Left renal cortex interstitium (tissue), 4 donors: ENCODE measurements at places on chromosomes 6 and 20. TPM values are rescaled to one million over a fixed set of nuclear protein-coding genes. Genes with fewer than 3 reads are reported as not detected.

FARS2 gene
- 23.0 TPM for polyA plus RNA-seq

TCP11 gene
- polyA plus RNA-seq = 2.9 TPM

ROS1 gene
- 0.16 TPM for polyA plus RNA-seq

ADGB gene
- polyA plus RNA-seq = 0.46 TPM

PI3 gene
- not detected for polyA plus RNA-seq

CCN6 gene
- 3.1 TPM for polyA plus RNA-seq

GRCh38 chr6:31125586-31126363 is 5.5 kb upstream of the CDSN start:
- no peak for DNase-seq

- no peak for DNase-seq
Observed at GRCh38 chr20:43925801-43926200, 11.1 kb downstream of the TOX2 start.

DNA sequence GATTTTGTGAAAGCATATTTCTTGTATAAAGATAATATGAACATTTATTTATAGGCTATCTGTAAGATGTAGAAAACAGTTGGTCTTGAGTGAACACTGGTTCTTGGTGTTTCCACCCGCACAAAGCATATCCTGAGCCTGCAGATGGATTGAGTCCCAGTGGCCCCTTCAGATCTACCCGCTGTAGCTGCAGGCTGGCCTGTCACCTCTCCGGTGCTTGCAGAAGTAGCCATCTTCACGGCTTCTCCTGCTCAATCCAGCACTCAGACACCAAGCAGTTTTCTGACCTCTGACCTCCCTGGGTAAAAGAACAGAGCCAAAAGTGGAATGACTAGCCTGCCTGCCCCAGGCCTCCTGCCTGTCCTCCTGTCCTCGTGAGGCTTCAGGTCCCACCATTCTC is 22.7 kb downstream of the LYRM2 start:
- no peak for DNase-seq

- DNase-seq = no peak
Observed at GRCh38 chr20:63957004-63957689, 931 bp upstream of the UCKL1 start.

GRCh38 chr6:170437719-170438401 is 115.2 kb downstream of the PSMB1 start:
- DNase-seq = peak; percentile 25

GRCh38 chr6:7140631-7141378 is 33.0 kb downstream of the RREB1 start:
- DNase-seq = no peak

DNA sequence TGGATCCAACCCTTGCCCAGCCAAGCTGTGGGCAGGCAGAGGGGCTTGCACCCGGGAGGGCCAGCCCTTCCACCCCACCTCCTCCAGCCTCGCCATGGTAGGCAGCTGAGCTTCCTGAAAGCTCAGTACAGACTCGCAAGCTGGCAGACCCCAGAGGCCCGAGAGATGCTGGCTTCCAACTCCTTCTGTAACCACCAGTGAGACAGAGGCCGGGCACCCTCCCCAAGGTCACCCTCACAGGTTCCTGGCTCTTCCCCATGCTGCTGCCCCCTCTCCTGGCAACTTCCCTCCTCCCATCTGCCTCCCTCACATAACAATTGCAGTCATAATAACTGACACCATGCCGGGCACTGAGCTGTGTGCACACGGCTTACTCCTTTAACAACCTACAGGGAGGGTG is 26.2 kb upstream of the NOL4L start:
- no peak for DNase-seq

- DNase-seq = no peak
Observed at GRCh38 chr6:43570876-43571441, 4.9 kb downstream of the XPO5 start.

DNA sequence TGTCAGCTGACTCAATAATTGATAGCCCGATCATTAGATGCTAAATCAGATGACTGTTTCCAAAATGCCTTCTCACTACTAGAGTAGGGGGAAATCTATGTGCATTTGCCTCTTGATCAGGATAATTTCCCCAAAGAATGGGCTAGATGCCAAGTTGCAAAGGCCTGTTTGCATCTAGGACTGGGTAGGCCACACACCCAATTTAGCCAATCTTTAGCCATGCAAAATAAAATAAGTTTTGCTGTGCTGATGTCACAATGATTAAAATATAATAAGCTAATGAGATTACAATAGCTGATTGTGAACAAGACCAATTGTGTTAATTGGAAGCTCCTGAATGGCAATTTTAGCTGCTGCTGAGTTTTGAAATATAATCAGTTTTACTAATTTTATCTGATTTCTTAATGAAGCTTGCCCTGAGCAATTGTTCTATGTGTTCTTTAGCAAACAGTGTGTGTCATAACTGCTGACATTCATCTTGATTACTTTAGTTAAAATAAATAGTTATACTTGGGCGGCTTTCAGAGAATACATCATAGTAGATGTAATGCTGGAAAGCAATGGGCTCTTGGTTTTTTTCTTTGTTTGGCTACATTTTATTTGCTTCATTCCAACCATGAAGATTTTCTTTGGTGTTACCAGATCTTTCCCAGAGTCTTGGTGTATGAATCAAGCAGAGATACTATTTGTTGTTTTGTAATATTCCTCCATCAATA is 973.2 kb upstream of the SLC35B3 start:
- no peak for DNase-seq

- no peak for DNase-seq
Observed at GRCh38 chr6:51644426-51644825, 443.0 kb downstream of the PKHD1 start.
